Renal pelvis (tissue), 12 donors: ENCODE measurements at places on chromosomes 12 and 14. TPM values are rescaled to one million over a fixed set of nuclear protein-coding genes. Genes with fewer than 3 reads are reported as not detected.
A peak's percentile ranks its signal among the peaks of the same experiment; 100 is the strongest.

TCL1B gene
- polyA plus RNA-seq: not detected

VRK1 gene
- polyA plus RNA-seq: 25.7 TPM

DNA sequence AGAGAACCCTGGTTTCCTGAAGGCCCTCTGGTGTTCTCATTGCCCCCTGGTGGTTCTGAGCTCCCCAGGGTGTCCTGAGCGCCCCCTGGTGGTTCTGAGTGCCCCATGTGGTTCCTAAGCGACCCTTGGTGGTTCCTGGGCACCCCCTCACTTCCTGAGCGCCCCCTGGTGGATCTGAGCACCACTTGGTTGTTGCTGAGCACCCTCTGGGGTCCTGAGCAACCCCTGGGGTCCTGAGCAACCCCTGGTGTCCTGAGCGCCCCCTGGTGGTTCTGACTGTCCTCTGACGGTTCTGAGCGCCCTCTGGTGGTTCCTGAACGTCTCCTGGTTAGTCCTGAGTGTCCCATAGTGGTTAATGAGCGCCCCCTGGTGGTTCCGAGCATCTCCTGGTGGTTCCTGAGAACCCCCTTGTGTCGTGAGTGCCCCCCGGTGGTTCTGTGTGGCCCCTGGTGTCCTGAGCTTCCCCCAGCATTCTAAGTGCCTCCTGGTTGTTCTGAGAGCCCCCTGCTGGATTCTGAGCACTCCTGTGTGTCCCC lies 568.3 kb downstream of the TMEM121 start:
- DNase-seq: no peak

GRCh38 chr14:73759183-73759713 lies 45.1 kb upstream of the PNMA1 start:
- no peak for DNase-seq

GRCh38 chr12:100404769-100405407 lies 48.0 kb downstream of the SLC17A8 start:
- DNase-seq: peak; percentile 16
